ENCODE measurements at places on chromosomes 7 and 10.

DNA sequence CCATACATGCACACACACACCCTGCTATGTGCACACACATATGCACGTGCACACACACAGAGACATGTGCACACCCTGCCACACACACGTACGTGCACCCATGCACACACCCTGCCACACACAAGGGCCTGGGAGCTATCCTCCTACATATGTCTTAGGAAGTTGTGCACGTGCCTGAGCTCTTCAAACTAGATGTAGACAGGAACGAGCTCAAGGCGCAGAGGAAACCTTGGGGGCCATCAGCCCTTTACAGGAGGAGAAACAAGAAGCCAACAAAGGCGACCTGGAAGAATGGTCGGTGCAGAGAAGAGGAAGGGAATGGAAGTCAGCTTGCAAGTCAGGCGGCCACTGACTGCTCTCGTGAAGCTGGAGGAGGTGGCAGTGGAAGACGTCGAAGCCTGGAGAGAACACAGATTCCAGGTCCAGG is 58.7 kb downstream of the AOC1 start:
- DNase-seq, result no peak

GRCh38 chr7:157437519-157438061 is 100.8 kb downstream of the DNAJB6 start:
- DNase-seq, result no peak

DNA sequence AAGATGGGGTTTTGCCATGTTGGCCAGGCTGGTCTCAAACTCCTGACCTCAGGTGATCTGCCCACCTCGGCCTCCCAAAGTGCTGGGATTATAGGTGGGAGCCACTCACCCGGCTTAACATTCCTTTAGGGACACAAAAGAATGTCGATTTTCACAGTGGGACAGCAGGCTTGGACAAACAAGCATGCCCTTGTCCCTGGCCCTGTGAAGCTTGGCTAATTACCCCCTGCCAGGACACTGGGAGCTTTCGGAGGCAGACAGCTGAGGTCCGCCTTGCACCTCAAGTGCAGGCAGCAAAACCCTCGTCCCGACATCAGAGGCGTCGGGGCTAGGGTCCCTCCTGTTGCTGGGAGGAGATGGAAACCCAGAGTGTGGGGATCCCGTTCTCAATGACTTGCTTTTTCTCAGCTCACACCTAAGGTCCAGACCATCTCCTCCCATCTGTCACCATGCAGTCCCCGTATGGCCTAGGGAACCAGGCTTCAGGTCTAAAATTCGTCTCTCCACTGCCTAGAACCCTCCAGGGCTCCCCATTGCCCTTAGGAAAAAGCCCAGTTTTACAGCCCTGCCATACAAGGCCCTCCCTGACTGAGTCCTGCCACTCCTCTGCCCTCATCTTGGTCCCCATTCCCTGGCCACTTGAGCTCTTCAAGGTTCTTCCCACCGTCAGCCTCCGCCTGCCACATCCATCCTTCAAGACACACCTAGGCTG is 6.3 kb upstream of the CLIP2 start:
- no peak for DNase-seq

DNA sequence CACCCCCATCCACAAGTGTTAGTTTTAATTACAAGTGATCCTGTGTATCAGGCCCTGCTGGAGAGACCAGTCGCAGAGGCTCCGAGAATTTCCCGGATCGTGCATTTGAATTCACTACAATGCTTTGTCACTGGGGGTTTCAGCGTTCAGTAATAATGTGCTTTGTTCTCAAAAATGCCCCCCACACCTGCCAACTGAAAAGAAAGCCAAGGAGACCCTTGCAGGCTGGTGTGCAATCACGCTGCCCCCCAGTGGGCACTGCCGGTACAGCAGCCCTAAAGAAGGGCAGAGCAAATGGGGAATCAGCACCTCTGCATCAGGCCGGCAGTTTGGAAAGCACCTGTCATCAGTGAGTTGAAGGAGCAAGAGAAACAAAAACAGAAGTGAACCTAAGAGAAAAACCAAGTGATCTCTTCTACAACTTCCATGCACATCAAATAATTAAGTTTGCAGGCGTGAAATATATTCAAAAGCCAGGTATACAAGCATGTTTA is 177.6 kb downstream of the PARD3 start:
- DNase-seq, result no peak

- no peak for DNase-seq
Observed at GRCh38 chr10:77027141-77027540, 610.5 kb downstream of the KCNMA1 start.

GRCh38 chr10:98414578-98414931 is 427 bp downstream of the PYROXD2 start:
- DNase-seq, result no peak

DNA sequence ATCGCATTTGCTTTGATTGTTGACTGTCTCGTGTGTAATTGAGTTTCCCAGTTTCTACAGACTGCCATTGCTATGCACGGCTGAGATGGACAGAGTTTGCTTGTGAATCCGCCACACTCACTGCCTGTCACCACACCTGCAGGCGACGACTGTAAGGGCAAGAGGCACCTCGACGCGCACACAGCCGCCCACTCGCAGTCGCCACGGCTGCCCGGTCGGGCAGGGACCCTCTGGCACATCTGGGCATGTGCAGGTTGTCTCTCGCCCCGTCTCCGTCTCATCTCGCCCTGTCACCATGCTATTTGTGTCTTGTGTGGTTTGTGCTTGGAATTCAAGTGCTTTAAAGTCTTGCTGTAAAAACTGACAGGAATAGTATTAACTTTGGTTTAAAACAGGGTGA is 17.5 kb downstream of the SUN1 start:
- DNase-seq, result no peak

- DNase-seq, result no peak
Observed at GRCh38 chr10:121709675-121710073, 111.4 kb upstream of the FGFR2 start.

- no peak for DNase-seq
Observed at GRCh38 chr7:30989824-30990672, 26.3 kb downstream of the GHRHR start.

- DNase-seq, result no peak
Observed at GRCh38 chr10:84193846-84194423, 402 bp upstream of the CDHR1 start.

- DNase-seq, result no peak
Observed at GRCh38 chr10:79262131-79262530, 85.1 kb upstream of the PPIF start.

DNA sequence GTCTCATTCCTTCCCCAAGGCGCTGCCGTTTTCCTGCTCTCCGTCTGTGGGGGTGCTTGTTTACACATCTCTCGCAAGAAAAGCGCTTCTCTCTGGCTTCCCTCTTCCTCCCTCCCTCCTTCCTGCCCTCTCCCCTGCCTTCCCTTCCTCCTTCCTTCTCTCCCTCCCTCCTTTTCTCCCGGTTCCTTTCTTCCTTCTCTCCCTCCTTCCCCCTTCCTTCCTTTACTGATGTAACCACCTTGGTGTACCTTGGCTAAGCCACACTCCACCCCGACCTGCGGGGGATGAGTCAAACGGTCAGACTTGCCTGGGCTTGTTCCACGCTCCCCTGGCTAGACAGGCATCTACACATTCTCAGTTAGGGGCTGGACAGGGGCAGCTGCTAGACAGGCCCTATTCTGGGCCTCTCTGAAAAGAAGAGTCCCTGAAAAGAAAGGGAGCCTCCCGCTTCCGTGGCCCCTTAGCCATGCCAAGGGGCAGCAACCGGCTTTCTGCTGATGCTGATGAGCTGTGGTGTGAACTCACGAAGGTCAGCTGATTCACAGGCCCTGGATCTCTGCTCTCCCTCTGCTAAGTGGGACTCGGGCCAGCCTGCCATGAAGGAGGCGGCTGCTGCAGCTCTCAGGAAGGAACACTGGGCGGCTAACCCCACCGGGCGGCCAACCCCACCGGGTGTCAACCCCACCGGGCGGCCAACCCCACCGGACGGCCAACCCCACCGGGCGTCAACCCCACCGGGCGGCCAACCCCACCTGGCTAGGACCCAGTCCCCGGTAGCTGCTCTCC is 216.8 kb downstream of the TCERG1L start:
- no peak for DNase-seq

DNA sequence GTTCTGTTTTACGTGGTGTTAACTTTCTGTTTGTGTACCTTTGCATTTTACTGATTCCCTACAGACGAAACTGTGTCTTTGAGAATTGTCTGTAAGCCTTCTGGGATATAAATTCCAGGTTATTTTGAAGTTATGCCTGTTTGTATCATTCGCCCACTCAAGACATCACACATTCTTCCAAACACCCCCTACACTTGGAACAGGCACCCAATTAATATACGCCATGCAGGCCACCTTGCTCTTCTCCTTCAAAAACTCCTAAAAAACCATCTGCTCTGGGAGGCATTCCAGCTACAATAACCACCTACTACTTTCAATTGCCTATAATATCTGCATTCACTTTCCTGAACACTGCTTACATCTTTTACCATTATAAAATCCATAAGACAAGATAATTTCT is 453.3 kb downstream of the DGKB start:
- no peak for DNase-seq

DNA sequence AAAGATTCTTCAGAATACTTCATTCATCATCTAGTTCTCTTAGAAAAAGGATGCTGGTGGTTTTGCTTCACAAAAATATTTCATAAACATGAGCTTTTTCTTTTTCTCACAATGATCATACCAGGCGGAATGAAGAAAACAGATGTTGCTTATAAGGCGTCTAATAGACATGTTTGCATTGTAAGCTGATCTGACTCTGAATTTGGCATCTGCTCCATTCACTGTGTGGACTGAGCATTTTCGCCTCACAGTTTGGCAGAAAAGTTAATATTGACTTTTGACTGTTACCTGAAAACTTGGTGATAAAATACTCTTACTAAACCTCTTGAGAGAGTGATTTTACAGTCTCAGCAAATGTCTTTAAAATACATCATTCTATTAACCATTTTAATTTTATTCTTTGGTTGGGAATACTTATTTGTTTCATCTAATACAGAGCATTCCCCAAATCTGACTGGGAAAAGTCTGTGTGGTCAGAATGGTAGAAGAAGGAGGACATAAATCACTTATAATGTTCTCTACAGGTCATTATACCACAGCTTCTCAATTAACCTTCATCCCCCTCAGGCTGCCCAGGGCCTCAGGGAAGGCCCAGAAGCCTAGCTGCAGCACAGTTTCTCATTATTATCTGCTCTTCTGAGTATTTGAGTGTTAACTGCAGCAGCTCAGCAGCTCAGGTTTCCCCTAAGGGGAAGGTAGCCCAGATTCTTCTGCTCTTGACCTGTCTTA is 121.6 kb upstream of the KAT6B start:
- DNase-seq, result no peak

- DNase-seq, result no peak
Observed at GRCh38 chr10:43421519-43421918, 12.5 kb upstream of the HNRNPF start.

- DNase-seq, result no peak
Observed at GRCh38 chr10:19659920-19660655, 156.1 kb upstream of the PLXDC2 start.

GRCh38 chr7:21996641-21997040 is 50.9 kb upstream of the CDCA7L start:
- DNase-seq, result no peak

DNA sequence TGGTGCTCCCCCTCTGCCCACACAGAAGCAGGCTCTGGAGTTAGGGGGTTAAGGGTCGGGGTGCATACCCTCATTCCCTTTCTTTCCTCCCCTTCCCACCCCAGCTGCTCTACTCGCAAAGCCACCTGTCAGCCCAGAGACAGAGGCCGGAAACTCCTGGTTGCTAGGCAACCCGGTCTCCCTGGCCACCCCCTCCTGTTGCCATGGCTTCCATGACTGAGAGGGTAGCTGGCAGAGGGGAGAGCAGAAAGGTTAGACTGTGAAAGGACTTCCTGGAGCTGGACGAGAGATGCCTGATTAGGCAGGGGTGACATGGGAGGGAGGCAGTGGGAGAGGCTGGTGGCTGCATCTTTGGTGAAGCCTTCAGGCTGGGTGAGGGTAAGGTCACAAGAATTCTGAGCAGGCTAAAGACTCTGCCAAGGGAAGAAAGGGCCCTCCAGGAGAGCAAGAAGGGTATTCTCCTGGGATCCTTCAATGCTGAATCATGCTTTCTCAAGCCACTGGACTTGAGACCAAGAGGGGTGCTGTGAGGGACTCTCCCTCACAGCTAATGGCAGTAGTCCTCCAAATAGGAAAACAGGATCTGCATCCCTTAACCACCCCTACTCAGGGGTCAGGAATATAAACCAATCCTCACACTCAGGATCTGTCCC is 5.4 kb downstream of the PSD start:
- DNase-seq, result no peak

- no peak for DNase-seq
Observed at GRCh38 chr7:139721821-139722220, 56.0 kb downstream of the HIPK2 start.

- DNase-seq, result no peak
Observed at GRCh38 chr7:17339139-17339538, 40.7 kb downstream of the AHR start.

DNA sequence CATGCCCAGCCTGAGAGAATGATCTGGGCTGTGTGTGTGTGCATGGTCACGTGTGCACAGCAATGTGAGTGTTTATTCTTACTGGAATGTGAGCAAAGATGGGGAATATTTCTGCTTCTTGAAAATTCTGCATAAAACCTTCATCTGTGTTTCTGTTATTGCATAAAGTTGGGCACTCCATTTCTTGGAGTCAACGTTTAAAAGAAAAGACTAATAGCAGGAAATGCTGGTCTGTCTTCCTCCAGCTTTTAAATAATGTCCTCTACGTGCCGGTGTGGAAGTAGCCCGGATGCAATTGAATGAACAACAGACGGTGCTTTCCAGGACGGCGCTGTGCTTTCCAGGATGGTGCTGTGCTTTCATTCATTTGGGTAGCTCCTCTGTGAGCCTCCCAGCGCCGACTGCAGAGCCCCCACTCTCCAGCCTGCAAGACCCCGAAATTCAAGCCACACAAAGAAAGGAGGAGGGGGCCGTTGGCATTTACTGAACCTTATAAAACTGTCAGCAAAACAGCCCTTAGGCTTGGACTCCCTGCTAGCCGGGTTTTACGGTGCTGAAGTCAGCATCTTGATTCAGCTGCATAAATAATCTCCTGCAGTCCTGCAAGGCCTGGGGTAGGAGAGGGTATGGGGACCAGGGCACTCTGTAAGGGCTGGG is 158.2 kb upstream of the PRKCQ start:
- no peak for DNase-seq

DNA sequence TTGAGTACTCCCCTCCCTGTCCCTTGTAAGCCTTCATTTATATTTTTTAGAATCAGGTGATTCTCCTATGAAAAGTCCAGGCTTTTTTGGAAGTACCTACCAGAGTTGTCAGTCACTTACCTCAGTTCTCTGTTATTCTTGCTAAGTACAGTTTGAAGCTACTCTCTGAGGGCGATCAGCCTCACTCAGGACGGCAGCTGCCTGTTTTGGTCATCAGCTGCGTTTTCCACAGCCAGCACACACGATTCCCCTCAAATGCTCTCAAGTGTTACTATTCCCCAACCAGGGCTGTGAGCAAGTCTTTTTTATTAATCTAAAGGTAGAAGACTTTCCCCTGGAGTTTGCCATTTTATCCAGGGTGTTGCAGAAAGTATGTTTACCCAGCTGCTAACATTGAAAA is 328.6 kb downstream of the SUGCT start:
- DNase-seq, result no peak

DNA sequence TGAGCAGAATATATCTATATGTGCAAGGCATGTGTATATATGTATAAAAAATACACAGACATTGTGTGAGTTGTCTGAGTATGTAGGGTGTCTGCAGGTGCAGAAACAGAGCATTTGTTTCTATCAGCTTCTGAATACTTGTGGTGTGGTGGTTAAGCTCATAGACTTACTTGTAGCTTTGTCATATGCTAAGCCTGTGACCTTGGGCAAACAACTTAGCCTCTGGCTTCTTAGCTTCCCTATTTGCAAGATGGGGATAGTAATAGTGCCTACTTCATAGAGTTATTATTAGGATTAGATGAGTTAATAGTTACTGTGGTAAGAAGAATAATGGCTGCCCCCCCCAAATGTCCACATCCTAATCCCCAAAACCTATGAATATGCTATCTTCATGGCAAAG is 28.2 kb upstream of the PAX2 start:
- DNase-seq, result no peak

Measured in activated gamma-delta T cell (primary cell).